ENCODE measurements at places on chromosomes 2 and 18.

GRCh38 chr18:48292229-48292628 is 117.0 kb downstream of the ZBTB7C start:
- no peak for DNase-seq

- no peak for DNase-seq
These were observed 201.3 kb downstream of the EIPR1 start for GRCh38 chr2:3176071-3176868.

DNA sequence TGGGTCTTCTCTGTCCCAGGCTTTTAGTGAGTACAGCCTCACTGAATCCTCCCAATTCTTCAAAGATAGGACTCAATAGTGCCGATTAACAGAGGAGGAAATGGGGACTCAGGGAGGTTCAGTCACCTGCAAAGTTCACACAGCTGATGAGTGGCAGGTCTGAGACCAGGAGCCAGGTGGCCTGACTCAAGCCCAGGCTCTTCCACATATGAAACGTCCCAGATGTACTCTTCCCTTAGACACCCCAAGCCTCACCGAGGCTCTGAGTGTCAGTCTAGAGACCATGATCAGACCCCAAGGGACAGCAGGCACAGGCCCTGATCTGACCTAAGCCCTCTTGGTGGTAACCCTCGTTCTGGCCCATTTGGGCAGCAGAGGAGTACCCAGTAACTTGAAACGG is 115.2 kb downstream of the INHBB start:
- DNase-seq, result no peak

DNA sequence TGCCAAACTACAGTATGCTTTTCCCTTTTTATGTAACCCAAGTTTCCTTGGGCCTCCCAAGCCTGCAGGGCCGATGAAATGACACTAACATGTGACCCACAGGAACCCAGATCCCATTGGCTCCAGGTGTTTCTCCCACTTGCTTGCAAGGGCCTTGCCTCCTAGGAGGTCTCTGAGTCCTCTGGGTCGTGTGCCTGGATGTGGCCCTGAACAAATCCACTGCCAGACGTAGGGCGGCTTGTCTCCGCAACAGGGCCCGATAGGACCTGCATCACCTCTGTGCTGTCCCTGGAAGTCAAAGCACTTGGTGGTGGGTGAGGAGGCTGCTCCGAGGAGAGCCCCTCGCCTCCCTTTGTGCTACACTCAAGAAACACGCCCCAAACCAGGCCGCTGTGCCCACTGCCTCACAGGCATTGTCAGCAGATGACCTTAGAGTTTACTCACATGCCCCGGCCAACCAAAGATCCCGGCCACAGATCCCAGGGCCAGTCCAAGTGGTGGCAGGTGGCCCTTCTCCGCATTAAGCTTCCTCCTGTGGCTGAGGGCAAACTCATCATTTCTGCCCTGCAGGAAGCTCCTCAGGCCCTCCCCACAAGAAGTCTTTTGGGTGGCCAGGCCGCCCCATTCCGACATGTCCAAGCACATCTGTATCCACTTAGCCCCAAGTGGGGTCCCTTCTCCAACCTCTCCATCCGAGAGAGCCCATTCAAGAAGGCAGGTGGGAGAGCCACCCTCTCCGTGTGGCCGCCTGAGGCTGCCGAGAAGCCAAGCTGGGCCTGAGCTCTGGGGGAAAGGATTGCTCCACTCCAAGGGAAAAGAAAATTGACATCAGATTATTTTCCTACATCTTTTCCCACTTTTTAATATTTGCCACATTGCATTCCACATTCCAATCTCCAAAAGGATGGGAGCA is 76.7 kb downstream of the GFPT1 start:
- DNase-seq, result no peak

DNA sequence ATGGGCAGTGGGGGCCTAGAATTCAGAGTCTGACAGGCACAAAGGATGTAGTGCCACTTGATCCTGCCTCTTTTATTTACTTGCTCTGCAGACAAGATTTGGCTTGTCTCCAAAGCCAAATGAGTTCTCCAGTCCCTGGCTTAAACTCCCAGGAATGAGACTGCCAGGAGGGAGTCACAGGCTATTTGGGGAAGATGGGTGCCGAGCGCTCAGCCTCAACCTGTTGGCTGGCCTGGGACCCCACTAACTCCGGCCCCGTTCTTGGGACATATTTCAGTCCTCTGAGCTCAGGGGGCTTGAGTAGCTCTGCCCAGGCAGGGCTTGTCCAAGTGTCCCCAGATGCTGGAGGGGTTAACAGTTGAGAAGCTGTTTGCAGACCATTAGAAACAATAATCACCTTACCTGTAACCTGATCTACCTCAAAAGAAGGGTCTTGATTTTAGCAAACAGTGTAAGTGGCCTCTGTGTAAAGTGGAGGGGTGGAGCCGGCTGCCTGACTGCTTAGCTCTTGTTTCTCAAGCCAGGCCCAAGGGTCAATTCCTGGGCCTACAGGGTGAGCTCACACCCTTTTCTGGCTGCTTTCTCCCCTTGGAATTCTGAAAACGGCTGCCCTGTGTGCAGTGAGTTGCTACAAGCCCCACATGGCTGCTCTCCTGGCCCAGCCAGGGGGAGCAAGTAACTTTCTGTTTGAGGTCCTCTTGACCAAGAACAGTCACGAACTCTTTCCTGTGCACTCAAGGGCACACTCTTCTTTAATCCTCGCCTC is 27.1 kb upstream of the FZD5 start:
- DNase-seq, result no peak

GRCh38 chr18:52824126-52824525 is 484.1 kb downstream of the DCC start:
- no peak for DNase-seq

GRCh38 chr2:120764991-120765677 is 29.5 kb downstream of the GLI2 start:
- no peak for DNase-seq

DNA sequence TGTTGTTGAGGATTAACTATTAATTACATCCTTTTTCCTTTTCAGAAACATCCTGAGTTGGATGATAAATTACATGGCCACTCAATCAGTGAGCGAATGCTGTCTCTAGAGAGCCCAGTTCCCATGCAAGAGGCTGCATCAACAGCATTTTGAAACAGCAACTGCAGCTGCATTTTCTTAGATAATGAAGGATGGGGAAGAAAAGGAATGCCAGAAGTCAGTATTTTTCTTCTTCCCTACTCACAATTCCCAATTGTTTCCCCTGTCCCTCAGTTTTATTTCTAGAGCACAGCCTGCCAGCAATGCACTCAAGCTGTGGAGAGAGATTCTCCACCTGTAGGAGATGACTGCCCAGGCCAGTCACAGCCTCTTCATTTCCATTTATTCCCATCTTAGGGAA is 6.9 kb downstream of the SCN7A start:
- DNase-seq, result no peak

Data from KG1 (cell line).